ENCODE measurements at places on chromosomes 6 and 20.

- peak; percentile 70 for DNase-seq
Observed at GRCh38 chr6:146985111-146985510, 219.1 kb upstream of the STXBP5 start.

DNA sequence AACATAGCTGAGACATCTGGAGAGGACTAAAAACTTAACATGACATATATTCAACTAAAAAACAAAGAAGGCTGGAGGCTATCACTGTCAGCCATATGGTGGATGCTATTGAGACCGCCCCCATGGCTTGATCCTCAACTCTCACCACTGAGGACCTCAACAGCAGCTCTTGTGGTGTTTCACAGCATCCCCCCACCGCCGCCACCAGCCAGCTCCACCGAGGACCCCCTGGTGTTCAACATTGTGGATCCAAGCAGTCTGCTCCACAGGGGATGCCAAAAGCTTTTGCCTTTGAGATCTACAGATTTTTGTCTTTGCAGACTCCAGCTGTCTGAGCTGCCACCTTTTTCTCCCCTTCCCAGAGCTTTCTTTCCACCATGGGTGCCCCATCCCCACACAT lies 64.6 kb downstream of the NUS1 start:
- no peak for DNase-seq

- DNase-seq = no peak
Observed at GRCh38 chr20:36335206-36335870, 29.2 kb downstream of the DLGAP4 start.

DNA sequence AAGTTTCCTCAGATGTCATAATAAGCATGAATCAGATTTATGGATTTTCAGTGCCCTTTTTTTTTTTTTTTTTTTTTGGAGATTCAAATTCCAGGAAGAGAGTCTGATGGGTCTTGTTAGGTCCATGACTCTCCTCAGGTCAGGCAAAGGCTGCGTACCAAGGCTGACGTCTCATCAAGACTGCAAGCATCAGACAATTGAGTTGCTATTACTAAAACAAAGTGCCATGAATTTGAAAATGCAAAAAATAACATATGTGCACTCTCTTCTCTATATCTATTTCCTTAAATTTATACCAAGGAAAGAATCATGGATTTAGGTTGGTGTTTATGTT lies 134.7 kb downstream of the FAM83B start:
- DNase-seq = no peak

DNA sequence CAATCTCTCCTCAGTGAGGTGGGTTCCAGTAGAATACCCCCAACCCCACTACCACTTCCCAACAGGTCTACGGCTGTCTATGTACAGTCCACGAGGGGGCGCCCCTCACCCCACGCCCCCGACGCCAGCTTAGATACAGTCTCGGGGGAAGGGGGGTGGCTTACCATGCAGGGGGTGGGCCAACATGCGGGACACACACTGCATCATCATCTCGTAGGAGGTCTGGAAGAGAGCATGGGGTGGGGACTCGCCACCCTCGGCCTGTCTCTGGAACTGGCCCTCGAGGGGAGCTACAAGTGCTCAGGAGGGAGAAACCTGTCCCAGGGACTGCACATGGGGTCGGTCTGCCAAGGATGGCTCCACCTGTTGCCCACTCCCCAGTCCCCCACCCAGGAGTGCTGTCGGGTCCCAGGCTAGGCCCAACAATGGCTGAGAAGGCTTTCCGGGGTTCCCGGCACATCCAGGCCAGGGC lies 8.5 kb downstream of the MTCH1 start:
- DNase-seq = peak; percentile 43

DNA sequence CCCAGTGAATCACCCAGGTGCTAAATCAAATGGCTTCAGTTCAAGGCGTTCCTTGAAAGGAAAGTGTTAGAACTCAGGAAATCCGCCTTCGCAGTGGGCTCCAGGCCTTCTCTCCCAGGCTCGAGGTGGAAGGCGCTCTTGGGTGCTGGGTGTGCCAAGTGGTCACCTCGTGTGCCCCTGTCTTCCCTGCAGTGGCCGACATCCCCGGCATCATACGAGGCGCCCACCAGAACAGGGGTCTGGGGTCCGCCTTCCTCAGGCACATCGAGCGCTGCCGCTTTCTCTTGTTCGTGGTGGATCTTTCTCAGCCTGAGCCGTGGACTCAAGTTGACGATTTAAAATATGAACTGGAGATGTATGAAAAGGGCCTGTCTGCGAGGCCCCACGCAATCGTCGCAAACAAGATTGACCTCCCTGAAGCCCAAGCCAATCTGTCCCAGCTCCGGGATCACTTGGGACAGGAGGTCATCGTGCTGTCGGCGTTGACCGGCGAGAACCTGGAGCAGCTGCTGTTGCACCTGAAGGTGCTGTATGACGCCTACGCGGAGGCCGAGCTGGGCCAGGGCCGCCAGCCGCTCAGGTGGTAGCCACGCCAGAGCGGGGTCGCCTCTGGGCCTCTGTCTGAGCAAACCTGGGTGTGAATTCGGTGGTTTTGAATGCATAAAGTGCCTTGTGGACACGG lies 17.8 kb downstream of the MTG2 start:
- DNase-seq = no peak

DNA sequence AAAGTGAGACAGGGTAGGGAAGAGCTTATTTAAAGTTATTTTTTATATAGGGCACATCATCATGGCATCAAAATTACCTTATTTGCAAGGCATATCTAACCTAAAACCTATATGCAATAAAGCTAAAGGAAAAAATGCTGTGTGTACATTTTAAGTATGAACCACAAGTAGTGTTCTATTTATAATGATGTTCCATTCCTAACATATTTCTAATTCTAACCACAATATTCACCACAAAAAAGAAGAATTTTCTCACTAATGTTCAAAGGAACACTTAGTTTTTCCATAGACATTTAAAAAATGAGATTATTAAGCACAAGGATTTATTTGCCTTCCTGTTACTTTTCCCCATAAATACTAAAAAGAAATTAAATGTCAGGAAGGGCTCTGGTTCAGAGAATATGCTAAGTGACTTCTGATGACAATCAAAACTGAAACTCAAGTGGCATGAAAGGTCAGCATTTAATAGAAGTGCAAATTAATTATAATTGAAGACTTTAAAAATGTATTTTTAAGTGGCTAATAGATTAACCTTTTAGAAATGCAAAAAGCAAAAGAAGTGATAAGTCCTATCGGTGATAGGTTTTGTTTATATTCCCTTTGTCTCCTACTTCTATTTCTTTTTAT lies 25.1 kb downstream of the GPR63 start:
- no peak for DNase-seq

GRCh38 chr6:2554651-2555260 lies 196.0 kb downstream of the MYLK4 start:
- no peak for DNase-seq

GRCh38 chr6:71421611-71422010 lies 133.0 kb downstream of the OGFRL1 start:
- no peak for DNase-seq

DNA sequence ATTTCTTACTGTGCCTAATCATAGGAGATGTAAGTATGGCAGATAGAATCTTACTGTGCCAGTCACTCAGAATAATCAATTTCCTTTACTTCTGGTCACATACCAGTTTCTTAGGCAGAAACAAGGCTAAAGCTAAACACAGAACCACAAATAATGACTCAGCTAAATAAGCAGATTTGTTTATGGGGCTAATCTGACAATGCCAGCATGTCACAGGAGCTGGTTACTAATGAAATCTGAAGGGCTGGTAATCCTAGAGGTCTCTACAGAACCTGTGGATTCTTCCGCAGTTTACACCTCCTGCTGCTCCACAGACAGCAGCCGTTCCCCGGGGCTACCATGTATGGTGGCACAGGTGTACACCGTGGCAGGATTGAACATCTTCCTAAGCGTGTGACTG lies 80.8 kb downstream of the LYRM4 start:
- DNase-seq = no peak

All from HuH-7 (cell line).